ENCODE measurements at places on chromosomes 16 and 17.

- no peak for DNase-seq
Observed at GRCh38 chr16:71966932-71967331, 33.3 kb downstream of the PKD1L3 start.

- DNase-seq, result no peak
Observed at GRCh38 chr16:79632289-79632688, 31.8 kb upstream of the MAF start.

- DNase-seq, result no peak
Observed at GRCh38 chr17:2710803-2711607, 559 bp downstream of the CLUH start.

GRCh38 chr17:82110298-82110697 is 12.3 kb upstream of the FASN start:
- no peak for DNase-seq

- DNase-seq, result no peak
Observed at GRCh38 chr16:25593260-25593659, 98.5 kb upstream of the HS3ST4 start.

DNA sequence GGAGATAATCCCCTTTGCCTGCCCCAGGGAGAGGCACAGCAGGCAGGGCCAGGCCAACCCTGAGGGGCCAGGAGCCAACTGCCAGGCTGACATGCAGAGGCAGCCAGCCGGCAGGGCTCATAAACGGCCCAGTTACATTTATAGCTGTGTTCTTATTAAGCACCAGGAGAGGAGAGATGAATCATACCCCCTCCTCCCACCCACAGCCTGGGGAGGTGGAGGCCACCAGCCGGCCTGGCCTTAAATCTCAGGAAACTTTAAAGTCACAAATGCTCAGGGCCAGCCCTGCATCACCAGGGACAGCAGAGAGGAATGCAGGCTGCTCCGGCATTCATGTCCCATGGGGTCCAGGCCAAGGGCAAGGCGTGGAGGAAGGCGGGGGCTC is 177.2 kb downstream of the TMEM132E start:
- DNase-seq, result no peak

DNA sequence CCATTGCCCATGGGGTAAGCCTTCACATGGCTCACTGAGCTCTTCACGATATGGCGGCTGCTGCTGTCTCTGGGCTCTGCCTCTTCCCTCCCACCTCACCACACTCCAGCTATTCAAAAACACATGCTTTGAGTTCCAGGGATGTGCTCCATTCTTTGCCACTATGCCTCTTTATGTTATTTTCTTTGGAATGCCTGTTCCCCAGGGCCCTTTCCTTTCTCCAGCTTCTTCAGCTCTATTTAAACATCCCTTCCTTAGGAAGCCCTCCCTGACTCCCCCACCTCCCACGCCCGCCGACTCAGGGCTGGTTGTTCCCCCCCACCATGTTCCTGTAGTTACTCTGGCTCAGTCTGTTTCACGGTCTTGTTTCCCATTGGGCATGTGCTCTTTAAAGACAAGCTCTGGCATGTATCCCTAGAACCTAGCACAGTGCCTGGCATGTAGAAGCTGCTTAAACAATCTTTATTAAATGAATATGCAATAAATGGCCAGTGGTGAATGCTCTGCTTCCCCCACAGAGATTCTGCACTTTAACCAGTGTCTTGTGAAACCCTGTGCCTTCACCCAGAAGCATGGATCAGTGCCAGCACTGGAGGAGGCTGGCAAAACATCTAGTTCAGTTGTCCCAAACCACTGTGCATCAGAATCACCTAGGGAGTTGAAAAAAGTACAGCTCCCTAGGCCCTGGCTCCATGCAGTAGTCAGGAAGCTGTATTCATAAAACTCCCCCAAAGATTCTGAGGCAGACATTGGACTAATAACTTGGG is 6.9 kb downstream of the MYCBPAP start:
- no peak for DNase-seq

- no peak for DNase-seq
Observed at GRCh38 chr16:3536851-3537250, 36.0 kb downstream of the CLUAP1 start.

GRCh38 chr16:89308391-89309333 is 91.2 kb downstream of the ZNF778 start:
- no peak for DNase-seq

- DNase-seq, result no peak
Observed at GRCh38 chr16:3171855-3172593, 16.0 kb upstream of the OR1F1 start.

DNA sequence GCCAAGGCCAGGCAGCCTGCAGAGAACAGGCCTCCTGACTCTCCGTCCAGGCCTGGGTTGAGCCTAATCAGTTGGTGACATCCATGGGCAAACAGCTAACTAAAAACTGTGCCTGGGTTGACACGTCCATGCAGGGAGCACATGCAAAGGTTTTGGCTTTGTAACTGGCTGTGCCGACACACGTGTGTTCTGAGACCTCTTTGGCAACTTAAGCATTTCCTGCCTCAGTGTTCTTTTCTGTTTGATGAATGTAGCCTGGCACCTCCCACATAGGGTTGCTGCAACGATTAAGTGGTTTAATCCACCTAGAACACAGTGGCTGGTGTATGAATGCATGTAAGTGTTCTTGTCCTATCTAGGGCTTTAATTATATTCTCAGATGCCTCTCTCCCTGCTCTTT is 3.2 kb downstream of the BCO1 start:
- no peak for DNase-seq

DNA sequence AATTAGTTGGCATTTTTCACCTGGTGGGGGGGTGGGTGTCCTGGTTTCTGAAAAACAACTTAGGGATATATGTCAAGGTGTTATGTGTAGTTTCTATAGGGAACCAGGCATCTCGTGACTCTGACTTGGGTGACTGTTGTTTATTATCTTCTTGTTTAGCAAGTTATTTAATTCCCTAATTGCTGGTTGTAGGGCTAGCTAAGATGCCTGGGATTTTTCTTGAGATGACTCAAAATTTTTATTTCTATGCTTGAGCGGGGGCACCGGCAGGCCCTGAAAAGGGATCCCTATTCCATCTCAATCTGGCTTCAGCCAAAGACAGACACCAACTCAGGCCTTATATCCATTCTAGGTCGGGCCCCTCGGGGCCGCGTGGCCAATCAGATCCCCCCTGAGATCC is 3.2 kb downstream of the DPH1 start:
- no peak for DNase-seq

- no peak for DNase-seq
Observed at GRCh38 chr16:86978445-86979030, 338.7 kb downstream of the C16orf95 start.

DNA sequence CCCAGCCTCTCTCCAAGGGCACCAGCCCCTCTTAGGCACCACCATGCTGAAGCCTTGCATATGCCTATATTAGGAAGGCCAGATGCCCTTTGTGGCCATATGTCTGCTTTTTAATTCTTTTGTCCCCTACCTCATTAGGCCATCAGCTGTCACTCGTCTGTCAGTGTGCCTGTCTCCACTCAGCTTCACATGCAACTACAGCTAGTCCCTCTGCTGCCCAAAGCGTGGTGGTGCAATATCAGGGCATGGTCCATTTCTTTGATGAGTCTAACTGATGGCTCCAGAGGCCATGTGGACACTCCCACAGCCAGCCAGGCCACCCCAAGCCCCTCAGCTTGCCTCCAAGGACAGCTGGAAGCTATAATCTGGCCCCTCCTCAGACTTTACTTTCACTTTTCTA is 36.3 kb downstream of the MYO18A start:
- no peak for DNase-seq

GRCh38 chr16:239948-240277 is 5.3 kb downstream of the FAM234A start:
- no peak for DNase-seq

DNA sequence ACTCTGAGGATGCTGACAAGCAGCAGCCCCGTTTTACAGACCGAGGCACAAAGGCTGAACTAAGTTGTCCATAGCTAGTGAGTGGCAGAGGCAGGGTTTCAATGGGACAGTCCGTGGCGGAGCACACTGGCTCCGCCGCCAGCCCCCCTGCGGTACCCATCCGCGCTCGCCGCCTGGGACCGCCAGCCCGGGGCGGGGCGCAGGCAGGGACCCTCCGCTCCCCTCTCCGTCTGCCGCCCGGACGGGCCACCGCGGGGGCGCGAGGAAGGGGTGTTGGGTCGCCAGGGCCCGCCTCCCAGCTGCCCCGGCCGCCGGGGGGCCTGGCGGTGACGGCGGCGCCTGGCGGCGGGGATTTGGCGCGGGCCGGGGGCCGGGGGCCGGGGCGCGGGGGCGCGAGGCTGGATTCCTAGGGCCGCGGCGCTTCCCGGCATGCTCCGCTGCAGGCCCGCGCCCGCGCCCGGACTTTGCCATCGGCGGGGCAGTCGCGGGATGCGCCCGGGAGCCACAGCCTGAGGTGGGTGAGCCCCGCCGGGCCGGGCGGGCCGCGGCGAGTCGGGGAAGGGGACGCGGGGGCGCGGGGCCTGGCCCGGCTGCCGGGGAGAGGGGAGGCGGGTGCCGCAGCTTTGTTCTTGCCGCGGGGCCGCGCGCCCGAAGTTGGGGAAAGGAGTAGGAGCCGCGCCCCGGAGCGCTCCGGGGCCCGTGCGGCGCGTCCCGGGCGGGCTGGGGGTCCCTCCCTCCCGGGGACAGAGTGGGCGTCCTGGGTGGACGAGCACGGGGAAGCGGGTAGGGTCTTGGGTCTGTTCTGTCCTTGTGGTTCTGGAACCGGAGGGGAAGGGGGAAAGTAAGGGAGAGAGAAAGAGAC is at the start of gene TMEM98:
TMEM98 (plus strand) TSS at position 430 of the 862 bp plus-strand sequence. CDS start 3,376 bp downstream, outside the sequence.
- no peak for DNase-seq

DNA sequence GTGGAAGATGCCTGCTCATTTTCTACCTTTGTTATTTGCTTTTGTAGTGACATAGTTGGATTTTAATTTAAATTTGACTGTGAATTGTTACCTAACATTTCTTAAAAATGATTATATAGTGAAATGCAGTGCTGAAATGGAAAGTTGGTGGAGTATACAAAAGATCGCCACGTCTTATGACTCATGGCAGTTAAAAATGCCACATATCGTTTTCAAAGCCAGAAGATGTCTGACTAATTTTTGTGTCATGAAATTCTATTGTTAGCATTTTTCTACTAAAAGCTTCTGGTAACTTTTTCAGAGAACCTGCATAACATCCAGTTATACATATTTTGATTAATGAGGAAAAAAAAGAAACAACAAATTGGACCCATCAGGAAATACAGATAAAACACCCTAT is 20.6 kb downstream of the MAP2K4 start:
- no peak for DNase-seq

- no peak for DNase-seq
Observed at GRCh38 chr17:73052923-73053322, 39.6 kb downstream of the SLC39A11 start.

GRCh38 chr17:5823219-5823618 is 238.9 kb upstream of the NLRP1 start:
- no peak for DNase-seq

- no peak for DNase-seq
Observed at GRCh38 chr16:1781758-1782407, 488 bp downstream of the SPSB3 start.

GRCh38 chr17:21124086-21124485 is 2.7 kb upstream of the DHRS7B start:
- no peak for DNase-seq

- no peak for DNase-seq
Observed at GRCh38 chr16:2913603-2914002, 1.9 kb downstream of the FLYWCH1 start.

DNA sequence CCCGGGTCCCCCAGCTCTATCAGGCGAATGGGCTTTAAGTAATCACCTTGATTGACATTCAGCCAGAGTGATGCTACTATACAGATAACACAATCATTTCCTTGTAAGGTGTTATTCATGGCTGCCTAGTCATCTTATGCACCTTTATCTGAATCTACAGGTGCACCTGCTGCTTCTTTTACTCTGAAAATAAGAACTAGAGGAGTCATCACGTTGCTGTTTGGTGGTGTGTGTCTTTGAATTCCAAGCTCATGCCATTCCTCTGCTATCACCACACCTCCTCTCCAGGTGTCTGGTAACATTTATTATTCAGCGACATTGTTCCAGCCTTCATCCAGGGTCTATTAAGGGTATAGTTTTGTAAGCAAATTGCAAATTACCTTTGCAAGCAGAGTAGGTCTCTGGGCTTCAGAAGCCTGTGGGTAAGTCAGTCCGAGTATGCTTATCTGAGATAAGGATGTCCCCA is 51.9 kb downstream of the NOS2 start:
- no peak for DNase-seq

DNA sequence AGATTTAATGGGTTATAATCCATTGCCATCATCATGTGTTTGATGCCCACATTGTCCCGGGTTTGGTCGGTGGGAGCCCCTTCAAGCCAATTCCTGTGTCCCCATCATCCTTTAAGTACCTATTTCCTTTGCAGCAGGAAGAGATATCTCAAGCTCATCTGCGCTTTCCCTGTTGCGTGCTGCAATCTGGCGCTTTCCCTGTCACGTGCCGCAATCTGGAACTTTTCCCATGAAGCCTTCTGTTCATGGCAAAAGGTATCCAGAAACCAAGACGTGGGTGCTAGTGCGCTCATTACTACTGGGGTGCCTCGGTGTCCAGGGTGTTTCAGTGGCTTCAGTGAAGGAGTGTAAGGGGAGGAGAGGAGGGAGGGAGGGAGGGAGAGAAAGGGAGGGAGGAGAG is 174.6 kb upstream of the ZNF469 start:
- no peak for DNase-seq

GRCh38 chr17:71117466-71117865 is 948.1 kb downstream of the KCNJ2 start:
- DNase-seq, result no peak

GRCh38 chr17:33962857-33963655 is 292.0 kb upstream of the CCL2 start:
- no peak for DNase-seq

DNA sequence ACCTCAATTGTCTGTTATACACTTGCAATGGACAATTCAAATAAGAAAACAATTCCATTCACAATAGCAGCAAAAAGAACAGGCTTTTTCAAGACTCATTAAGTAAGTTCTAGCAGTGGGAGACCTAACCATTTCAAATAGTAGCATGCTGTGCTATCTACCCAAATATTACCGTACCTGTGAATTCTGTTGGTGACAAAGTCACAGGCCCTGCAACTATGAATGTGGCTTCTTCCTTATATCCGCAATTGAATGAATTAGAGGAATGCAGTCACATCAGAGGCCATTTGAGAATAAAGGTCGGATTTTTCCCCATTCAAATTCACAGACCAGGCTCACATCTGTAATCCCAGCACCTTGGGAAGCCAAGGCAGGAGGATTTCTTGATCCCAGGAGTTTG is 800 bp upstream of the NME4 start:
- no peak for DNase-seq

DNA sequence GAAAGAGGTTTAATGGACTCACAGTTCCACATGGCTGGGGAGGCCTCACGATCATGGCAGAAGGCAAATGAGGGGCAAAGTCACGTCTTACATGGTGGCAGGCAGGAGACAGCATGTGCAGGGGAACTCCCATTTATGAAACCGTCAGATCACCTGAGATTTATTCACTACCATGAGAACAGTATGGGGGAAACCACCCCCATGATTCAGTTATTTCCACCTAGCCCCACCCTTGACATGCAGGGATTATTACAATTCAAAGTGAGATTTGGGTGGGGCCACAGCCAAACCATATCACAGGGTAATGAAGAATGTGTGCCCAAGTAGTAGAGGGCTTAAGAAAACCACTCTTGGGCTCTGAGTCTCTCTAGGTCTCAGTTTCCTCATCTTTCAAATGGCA is 85.1 kb downstream of the PRKCB start:
- DNase-seq, result no peak
